CD4-positive, alpha-beta T cell treated with Interleukin-1 beta for 1 hour (primary cell): ENCODE measurements at places on chromosomes 16 and 17.

DNA sequence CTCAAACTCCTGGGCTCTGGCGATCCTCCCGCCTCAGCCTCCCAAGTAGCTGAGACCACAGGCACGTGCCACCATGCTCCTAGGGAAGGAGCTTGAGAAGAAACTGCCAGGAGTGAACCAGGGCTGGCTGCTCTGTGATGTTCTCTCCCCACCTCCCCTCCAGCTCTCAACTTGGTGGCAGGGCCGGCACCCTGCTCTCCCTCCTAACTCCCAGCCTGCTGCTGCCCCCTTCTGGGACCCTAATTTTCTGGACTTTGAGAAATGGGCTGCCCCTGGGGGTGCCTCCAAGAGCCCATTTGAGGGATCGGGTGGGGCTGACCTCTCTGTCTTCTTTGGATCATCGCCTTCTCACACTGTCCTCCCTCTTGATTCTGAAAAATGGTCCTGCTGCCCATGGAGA, 14.9 kb upstream of the STAT3 start:
- peak; percentile 46 for DNase-seq

- no peak for DNase-seq
Observed at GRCh38 chr17:62802561-62803205, 5.4 kb downstream of the MARCHF10 start.

- no peak for DNase-seq
Observed at GRCh38 chr17:68941761-68942160, 13.4 kb downstream of the ABCA8 start.

DNA sequence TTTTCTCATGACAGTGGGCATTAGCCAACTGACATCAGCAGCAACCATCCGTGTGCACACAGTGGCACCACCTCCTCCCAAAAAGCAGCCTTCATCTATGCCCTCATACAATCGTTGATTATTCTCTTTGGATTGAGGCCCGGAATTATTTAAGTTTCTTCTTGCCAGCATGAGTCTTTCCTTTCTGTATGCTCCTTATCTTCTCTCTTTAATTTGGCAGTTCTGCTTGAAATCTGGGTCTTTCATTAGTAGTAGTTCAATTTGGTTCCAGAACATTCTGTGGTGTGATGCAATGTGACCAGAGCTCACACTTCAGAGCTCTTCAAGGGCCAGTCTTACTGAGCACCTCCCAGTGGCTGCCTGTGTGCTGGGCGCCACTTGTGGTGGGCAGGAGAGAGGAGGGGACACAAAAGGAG, 52.2 kb upstream of the STH start:
- no peak for DNase-seq

DNA sequence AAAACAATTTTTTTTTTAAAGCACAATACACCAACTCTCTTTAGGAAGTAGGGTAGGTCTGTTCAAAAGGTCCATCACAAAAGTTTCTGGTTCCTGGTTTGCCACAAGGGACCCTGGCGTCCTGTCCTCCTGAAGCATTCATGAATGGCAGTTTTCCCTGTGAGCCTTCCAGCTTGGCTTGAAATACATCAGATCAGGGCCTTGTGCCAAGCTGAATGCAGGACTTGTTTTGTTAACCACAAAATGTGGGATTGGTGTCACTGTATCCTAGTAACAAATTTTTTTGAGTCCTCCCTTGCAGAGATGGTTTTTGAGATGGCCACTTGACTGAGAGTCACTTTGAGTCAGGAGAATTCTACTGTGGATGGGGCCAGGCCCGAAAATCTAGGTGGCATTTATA, 3.9 kb downstream of the GNAO1 start:
- DNase-seq: no peak

DNA sequence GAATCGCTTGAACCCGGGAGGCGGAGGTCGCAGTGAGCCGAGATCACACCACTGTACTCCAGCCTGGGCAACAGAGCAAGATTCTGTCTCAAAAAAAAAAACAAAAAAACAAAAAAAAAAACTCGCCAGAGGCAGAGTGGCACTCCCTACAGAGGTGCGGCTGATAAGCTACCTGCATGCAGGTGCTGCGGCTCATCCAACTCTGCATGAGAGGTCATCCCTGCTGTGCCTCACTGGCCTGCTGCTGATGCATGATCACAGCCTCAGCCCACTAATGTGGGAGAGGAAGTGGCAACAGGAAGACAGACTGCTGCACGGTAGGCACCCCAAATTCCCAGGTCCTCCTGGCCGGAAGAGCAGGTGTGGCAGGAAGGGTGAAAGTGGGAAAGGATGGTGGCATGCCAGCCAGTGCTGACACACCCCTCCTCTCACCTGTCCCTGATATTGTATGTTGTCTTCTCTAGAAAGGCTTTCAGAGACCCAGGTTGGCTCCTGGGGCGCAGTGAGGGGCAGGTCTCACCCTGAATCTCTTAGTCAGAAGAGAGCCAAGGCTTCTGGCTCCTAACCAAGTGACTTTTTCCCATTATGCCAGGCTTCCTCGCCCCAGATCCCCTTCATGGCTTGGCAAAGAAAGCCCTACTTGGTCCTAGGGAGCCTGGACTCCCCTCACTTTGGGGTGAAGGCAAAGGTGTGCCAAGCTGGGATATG, 11.8 kb downstream of the NXPH3 start:
- no peak for DNase-seq

DNA sequence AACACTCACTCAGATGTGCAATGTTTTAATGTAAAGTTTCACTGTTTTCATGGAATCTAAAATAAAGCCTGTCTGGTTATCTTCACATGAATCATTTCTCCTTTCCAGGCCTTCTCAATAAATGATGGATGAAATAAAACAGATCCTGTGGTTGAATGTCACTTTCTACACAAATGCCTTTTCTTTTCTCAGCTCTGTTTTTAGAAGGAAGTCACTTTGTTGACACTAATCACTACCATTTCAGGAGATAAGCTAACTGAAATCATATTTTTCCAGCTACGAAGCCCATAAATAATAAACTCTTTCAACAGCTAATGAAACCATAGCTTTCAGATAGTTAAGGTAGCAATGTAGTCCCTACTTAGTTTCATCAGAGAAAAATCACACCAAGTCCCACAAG, 17.9 kb downstream of the NME2 start:
- DNase-seq: no peak

DNA sequence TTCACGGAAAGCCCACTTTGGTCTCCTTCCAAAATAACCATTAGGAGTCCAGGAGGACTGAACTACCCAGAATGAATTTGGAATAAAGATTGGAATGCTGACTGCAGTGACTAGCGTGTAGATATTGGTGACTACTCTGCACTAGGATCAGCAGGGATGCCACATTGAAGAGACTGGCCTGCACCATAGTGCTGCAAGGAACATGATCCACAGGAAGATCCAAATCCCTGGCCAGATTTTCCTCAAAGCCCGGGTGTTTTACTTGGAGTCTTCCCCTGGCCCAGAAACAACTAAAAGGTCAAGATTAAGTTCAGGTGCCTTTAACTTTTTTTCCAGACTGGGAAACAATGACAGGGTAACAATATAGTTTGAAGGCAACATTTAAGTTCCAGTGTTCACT, 870.4 kb downstream of the CDH8 start:
- no peak for DNase-seq

DNA sequence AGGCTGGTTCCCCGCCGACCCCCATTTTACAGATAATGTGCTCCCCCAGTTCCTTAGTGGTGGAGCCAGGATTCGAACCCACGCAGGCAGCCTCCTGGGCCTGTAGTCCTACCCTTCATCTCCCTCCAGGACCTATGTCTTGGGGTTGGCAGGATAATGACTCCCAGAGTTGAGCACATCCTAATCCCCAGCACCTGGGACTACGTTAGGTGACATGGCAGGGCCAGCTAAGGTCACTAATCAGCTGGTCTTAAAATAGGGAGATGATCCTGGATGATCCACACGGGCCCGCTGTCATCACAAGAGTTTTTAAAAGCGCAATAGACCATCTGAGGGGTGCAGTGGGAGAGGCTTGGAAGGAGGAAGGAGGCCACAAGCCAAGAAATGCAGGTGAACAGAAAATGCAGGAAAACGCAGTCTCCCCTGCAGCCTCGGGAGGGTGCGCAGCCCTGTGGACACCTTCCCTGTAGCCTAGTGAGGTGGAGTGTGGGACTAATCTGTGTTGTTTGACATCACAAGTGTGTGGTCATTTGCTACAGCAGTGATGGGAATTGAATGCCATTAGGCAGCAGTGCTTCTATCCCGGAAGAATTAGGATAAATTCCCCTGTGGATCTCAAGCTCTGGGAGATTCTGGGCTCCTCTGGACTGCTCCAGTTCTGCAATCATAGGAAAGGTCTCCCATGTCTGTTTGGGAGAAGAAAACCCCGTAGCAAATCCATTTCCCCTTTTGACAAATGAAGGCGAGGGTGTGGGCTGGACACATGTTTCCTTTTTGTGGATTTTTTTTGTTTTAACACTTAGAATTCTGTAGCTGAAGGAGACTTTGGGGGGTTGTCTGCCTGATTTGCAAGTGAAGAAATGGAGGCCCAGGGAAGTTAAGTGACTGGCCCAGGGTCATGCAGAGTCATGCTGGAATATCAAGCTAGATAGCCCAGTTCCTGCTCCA, 297.7 kb downstream of the SEC14L1 start:
- DNase-seq: no peak

DNA sequence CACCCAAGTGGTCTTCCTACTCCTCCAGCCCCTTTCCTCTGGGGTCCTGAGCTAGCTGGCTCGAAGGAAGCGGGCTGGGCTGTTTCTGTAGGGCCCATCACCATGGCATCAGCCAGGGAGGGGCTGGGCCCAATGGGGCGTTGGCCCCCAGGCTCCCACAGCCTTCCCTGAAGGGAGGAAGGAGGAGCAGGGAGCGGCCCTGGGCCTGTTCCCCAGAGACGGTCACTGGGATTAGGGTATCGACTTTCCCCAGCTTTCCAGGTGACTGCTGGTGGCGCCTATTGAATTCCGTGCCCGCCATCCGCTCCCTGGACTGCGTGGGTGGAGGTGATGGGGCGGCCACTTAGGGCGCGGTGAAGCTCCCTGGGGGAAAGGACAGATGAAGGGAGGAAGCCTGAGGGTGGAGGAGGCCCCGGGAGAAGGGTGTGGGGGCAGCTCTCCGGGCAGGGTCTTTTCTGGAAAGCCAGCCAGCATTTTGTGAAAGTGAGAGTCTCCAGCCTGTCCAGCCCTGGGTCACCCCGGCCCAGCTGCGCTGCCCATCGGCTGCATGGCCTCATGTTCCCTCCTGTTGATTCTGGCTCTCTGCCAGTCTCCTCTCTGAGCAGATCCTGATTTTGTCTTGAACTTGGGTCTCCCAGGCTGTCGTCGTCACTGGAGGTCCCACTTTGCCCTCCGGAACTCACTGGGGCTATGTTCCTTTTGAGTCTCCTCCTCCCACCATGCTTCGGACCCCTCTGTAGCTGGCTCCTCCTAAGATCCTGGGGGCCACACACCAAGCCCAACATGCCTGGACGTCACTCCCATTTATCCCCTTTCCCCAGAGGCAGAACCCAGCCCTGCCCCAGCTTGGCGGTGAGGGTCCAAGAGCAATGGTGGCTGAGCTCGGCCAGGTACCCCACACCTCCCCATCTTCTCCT, 9.8 kb downstream of the NHERF1 start:
- DNase-seq: no peak

GRCh38 chr17:38428643-38429371, 543 bp downstream of the ARHGAP23 start:
- DNase-seq: no peak

DNA sequence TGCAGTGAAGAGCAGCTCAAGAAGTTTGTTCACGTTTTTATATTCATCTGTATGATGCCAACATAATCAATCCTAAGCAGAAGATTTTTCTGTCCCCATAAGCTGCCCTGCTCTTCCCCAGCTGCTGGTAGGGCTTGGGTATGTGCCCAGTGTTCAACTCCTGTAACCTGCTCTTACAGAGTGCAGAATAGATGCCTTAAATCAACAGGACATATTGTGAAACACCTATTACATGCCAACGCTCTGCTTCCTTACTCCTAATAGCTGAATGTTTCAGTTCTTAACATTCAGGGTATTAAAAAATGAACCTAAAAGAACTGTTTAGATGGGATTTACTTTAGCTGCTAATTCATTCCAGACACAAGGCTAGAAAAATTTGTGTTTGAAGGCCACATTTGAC, 190.9 kb downstream of the HS3ST3A1 start:
- no peak for DNase-seq

- DNase-seq: no peak
Observed at GRCh38 chr16:77748421-77749005, 26.2 kb downstream of the NUDT7 start.

DNA sequence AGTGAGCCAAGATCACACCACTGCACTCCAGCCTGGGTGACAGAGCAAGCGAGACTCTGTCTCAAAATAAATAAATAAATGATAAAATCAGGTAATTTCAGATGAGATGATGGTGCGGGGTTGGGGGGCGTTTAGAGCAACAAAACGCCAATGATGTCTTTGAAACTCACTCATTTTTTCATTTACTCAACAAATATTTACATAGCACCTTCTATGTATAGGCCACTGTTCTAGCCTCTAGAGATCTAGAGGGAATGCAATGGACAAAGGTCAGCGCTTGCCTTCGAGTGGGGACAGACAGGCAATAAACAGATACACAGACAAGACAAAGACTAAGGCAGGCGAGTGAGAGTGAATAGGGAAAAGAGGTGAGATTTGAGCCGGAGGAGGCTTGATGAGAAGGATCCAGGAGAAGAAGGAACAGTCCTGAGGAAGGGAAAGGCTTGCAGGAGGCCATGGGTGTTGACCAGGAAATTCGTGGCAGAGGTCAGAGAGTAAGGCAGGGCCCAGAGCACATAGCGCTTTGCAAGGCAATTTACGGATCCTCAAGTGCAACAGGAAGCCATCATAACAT, 14.1 kb downstream of the ALDH3A1 start:
- no peak for DNase-seq

DNA sequence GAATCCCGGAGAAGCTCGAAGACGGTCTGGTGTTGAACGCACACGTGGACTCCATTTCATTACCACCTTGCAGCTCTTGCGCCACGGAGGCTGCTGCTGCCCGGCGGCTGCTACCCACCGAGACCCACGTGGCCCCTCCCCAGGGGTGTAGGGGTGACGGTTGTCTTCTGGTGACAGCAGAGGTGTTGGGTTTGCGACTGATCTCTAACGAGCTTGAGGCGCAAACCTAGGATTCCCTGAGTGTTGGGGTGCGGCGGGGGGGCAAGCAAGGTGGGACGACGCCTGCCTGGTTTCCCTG, 1.7 kb upstream of the CBX4 start:
- no peak for DNase-seq

GRCh38 chr16:7583396-7583795, 250.8 kb downstream of the RBFOX1 start:
- DNase-seq: no peak

DNA sequence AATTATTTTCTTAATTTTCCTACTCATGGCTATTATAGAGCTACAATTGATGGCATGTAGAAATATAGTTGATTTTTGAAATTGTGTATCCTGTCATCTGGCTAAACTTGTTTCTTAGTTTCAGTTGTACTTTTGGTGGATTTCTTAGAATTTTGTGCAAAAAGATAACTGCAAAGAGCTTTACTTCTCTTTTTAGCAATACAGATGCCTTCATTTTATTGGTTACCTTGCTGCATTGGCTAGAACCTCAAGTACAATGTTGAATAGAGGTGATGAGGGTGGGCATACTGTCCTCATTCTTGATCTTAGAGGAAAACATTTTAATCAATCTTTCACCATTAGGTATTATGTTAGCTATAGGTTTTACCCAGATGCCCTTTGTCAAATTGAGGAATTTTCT, 67.9 kb downstream of the METRNL start:
- DNase-seq: no peak
